Tongue (tissue), 3 donors: ENCODE measurements at places on chromosomes 16 and 17.

GRCh38 chr17:17757956-17758845 lies 76.9 kb downstream of the RAI1 start:
- no peak for DNase-seq

- DNase-seq = peak; percentile 7
These were observed 23.5 kb downstream of the CFAP97D1 start for GRCh38 chr17:43803758-43804157.

DNA sequence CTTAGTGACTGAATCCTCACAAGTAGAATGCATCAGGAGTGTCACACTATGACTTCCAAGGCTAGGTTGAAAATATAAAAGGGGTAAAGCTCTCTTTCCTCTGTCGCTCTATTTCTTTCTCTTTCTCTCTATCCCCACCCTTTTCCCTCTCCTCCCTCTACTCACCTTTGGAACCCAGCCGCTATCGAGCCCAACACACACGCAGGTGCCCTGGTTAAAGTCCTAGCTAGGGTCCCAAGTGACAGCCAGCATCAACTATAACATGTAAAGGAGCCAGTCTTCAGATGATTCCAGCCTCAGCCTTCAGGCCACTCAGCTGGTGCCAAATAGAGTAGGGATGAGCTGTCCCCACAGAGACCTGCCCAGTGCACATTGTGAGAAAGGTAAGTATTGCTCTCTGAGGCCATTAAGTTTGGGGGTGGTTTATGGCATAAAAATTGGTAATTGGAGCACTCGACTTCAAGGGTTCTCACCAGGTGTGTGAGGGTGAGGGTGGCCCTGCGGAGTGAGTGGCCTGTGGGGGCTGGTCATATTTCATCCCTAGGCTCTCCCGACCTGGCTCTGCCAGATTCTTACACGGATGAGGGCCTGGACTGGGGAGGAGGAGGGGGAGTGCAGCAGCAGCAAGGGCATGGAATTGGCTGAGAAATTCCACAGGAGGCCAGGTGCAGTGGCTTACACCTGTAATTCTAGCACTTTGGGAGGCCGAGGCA lies 14.9 kb upstream of the C16orf54 start:
- no peak for DNase-seq

GRCh38 chr17:45784741-45785479 lies 790 bp downstream of the CRHR1 start:
- no peak for DNase-seq

DNA sequence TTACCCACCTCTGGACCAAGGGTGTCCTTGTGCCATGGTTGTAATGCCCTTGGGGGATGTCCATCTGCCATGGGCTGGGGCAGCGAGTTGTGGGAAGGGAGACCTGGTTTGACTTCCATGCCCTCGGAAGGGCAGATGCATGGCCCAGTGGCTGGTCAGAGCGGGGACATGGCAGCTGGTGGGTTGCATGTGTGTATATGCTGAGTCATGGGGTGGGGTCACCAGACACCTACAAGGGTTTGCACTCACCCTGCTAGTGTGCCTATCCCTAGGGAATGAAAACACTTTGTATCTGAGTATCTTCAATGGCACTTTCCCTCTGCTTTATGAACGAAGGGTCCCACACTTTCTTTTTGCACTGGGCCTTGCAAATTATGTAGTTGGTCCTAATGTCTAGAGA lies 10.6 kb upstream of the HNF1B start:
- DNase-seq = no peak

GRCh38 chr17:27533874-27534815 lies 77.9 kb downstream of the KSR1 start:
- no peak for DNase-seq

GRCh38 chr17:63495491-63495890 lies 18.6 kb downstream of the ACE start:
- DNase-seq = peak; percentile 67

DNA sequence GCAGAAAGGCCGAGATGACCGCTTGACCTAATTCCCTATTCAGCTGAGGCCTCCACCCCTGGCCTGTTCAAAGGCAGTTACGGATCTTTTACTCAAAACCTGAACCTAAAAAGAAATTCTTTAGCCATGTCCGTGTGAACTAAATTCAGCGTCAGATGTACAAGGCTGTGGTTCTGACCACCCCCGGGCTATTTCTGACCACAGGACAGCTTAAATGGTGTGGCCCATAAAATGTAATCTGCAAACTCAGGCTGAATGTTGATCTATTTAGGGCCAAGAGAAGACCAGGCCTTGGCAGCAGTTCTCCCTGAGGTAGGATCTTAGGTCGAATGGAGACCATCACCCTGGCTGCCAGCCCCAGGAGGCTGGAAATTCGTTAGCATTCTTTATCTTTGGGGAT lies 485.5 kb downstream of the WWOX start:
- DNase-seq = no peak

GRCh38 chr17:77874303-77875050 lies 84.0 kb upstream of the TNRC6C start:
- no peak for DNase-seq

DNA sequence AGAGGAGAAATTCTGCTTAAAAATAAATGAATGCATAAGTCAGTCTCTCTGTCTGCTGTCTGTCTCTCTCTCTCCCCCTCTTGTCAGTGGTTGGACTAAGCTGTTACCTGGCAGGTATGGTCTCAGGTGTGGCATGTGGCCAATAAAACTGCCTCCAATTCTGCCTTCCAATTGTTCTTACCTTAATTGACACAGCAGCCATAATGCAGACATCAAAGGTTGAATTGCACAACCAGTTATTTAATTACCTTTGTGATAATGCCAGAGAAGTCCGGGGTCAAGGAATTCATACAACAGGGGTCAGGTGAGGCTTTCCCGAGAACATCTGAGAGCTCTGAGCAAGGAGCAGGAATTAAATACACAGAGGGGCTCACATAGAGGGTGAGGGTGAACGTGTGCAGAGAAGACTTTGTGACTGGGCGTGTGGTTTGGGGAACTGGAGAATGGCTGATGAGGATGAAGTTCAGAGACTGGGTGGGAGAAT lies 78.8 kb upstream of the CDYL2 start:
- DNase-seq = no peak

- no peak for DNase-seq
These were observed 1180.6 kb upstream of the CDH8 start for GRCh38 chr16:63216696-63217423.

DNA sequence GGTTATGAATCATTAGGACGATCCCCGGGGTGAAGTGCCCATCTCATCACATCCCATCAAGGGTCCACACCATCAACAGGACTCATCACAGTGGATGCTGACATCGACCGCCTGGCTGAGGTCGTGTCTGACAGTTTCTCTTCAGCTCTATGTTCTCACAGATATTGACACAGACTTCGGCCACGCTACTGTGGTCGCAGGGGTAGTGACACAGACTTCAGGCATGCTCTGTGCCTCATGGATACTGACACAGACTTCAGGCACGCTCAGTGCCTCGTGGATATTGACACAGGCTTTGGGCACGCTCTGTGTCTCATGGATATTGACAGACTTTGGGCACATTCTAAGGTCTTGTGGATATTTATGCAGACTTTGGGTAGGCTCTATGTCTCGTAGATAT lies 50.1 kb downstream of the KLHDC4 start:
- DNase-seq = no peak

DNA sequence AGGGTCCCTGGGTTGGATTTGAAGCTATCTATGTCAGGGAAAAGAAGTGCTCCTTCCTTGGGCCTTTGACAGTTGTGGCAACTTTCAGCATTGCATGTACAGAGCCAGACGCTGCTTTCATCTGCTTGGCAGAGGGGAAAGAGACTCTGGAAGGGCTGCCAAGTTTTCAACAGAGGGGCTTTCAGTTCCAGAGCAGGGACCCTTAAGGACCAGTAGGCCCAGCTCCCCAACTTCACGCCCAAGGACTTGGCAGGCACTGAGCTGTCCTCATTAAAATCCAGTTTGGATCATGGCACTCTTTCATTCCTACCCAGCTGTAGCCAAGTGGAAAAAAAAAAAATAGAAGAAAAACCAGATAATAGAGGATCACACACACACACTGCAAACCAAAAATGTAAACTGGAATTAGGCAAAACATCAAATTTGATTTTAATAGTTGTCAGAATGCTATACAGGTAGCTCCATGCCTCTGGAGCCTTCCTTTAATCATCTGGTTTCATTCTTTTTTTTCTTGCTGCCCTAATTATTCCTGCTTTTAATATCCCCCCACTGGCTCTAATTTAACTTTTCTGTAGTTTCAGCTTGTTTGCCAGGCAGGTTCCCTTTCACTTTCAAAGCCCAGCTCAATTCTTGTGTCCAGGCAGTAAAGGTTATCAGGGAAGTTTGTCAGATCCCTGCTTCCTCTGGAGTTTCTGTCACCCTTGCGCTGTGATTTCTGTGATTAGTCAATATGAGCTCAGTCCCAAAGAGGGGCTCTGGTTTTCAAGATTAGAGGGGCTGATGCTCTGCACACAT lies 702.6 kb upstream of the CDH8 start:
- DNase-seq = peak; percentile 82

DNA sequence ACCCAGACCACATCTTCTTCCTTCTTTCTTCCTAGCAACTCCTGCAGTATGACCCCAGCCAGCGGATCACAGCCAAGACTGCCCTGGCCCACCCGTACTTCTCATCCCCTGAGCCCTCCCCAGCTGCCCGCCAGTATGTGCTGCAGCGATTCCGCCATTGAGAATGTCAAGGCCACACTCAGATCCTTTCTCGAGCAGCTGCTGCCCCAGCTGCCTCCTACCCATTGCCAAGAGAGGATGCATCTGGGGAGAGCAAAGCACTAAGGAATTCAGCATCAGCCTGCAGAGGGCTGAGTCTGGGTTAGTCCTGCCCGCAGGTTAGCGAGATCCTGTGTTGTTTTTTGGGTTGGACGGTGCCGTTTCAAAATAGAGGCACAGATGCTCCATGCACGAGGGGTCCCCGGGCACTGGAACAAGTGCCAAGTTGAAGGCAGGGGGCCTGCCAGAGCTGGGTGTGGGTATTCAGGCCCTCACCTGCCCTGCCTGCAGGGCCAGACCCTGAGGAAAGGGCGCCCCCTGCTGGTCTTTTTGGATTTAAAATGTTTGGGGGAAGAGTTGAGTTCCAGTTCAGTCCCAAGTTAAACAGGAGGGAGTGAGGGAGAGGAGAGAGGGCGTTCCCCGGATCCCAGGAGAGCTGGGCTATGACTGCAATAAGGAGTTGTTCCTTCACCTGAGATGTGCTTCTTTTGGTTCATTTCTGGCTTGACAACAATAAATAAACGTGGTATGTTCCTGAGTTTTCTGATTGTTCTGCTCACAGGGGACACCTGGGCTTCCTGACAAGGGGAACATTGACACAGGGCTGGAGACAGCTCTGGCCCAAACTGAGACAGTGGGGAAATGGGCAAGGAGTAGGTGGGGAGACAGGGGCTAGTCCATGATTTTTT lies 4.9 kb downstream of the CDK3 start:
- DNase-seq = peak; percentile 96

DNA sequence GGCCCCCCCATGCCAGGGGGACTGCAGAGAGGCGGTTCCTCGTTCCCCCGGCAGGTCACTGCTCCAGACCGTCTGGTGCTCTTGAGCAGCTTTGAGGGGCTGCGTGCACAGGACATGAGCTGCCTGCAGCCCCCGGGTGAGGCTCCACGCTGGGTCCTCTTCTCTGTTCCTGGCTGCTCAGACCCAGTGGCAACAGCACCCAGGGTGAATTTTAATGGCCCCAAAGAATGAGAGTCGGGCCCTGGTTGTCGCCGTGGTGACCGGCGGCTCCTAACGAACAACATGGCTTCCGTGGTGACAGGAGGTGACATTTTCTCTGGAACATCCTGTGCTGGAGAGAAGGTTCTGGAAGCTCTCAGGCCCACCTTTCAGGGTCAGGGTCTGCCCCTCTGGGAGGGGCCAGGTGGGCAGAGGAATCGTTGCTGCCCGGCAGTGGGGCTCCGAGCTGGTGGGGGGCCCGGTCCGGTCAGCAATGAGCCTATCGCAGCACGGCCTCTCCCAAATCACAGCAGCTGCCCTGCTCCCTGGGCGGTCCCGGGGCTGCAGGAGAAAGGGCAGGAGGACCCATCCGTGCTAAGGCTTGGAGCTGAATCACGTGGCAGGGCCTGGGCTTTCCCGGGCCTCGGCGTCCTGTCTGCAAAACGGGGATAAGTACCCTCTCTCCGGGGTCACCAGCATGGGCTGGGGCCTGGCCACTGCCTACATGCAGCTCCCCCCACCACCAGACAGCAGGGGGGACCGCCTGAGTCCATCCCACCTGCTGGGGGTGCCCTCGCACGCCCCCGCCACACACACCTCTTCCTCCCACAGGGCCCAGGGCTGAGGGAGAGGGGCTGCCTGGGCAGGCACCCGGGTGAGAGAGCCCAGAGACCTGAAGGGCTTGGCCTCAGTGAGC lies 3.4 kb upstream of the C1QTNF8 start:
- no peak for DNase-seq

DNA sequence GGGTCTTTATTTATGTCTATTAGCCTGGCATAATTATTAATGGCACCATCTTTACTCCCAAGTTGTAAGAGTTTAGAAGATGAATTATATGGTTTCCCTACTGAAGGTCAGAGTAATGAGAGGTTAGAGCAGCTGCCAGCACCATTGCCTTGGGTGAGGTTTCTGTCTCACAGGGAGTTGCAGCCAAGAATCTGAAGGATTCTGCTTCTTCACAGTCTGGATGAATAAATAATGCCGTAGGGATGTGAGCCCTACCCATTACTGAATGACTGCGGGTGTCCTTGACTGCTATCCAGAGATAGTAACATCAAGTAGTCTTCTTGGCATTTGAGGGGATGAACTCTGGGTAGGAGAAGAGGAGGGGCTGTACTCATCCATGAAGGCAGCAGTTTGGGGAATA lies 52.8 kb upstream of the SMIM36 start:
- no peak for DNase-seq

DNA sequence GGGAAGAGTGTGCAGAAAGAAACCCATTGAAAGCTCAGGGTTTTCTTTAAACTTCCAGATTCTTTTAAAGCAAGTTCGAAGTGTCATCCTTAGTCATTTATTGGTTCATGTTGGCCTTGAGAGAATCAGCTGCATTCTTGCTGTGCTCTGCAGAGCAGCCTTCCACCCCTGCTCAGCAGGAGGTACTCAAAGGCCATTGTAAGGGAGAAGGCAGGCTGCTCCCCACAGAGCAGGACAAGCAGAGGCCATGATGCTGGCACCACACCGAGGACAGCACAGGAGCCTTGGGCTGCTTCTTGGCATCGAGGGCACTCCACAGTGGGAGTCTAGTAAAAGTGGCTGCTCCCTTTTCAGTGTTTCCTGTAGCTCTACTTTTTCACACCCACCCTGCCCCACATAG lies 29.6 kb downstream of the NMT1 start:
- no peak for DNase-seq

GRCh38 chr17:42184713-42185620 lies at the start of gene HCRT:
TSS of gene HCRT (minus strand) at chr17:42185452. CDS start at chr17:42185365, 87 bp downstream.
- DNase-seq = no peak

GRCh38 chr17:56903560-56903959 lies 10.3 kb downstream of the TRIM25 start:
- no peak for DNase-seq

- no peak for DNase-seq
These were observed 23.3 kb upstream of the CA10 start for GRCh38 chr17:52181782-52182181.

GRCh38 chr17:82160075-82160474 lies 52.6 kb downstream of the CCDC57 start:
- DNase-seq = no peak

DNA sequence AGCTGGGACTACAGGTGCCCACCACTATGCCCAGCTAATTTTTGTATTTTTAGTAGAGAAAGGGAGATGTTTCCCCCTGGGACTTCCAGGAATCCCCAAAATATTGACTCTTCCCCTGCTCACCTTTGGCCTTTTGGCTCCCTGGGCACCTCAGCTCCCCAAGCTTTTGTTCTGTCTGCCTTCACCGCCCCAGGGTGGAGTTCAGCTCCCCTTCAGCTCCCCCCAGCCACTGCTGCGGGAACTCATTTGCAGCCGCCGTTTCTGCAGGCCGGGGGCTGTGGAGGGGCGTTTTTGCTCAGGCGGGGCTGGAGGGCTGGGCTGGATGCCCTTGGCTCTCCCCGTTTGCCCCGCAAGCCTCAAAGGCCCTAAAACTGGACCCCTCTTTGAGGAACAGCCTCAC lies 47.9 kb downstream of the CRISPLD2 start:
- DNase-seq = no peak
